Activated naive CD8-positive, alpha-beta T cell treated with anti-CD3 and anti-CD28 coated beads, Interleukin-2, amount 50 U/mL, for 16 hours (primary cell): ENCODE measurements at places on chromosomes 11 and 22.

DNA sequence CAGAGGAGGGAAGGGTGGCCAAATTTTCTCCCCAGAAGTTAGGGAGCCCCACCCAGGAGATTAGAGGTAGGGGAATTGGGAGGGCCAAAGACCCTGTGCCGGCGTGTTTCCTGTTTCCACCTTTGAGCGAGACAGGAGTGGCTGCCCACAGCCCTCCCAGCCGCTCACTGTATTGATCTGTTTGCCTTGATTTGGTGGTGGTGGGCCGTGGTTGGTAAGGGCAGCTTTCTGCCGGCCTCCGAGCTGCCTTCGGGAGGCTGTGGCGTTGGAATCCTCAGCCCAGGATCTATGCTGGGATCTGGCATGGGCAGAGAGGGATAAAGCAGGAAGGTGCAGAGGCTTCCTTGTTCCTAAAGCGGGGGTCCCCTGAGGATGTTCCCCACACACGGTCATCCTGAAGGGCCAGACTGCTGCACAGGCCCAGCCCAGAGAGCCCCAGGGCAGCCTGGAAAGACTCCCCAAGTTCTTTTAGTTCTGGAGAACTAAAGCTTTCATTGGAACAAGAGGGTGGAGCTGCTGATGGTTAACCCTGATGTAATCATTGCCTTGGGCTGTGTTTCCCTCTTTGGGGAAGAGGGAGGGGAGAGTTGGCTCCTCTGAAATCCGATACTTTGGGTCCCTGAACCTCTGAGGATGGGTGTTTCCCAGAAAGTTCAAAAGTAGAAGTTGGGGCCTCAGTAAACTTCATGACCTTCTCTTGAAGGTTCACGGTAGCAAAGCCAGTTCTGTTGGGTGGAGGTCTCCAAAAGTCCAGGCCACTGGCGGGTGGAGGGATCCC is 7.2 kb downstream of the FAM83F start:
- DNase-seq, result no peak

DNA sequence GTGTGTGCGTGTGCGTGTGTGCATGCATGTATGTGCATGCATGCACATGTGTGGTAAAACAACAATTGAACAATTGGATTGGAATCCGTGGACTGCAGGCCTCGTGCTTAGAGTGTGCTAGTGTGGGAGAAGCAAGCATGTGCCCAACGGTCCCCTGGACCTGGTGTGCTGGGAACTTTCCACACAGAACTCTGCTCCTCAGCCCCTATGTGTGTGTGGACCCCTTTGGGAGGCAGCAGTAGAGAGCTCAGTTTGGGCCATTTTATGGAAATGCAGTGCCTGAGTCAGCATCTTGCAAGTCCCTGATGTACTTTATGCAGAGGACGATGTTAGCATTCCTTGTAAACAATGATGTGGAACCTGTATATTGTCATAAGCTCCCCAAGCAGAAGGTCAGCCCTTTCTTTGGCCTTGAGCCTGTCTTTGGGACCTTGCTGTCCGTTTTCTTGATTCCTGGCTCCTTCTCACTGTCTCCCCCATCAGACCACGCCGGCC is 167.3 kb downstream of the TBC1D22A start:
- no peak for DNase-seq

GRCh38 chr22:31212783-31213629 is 908 bp downstream of the LIMK2 start:
- DNase-seq, result no peak

- DNase-seq, result no peak
These were observed 63.8 kb upstream of the RRAS2 start for GRCh38 chr11:14422814-14423182.

GRCh38 chr22:33656808-33657628 is 263.3 kb downstream of the LARGE1 start:
- no peak for DNase-seq

DNA sequence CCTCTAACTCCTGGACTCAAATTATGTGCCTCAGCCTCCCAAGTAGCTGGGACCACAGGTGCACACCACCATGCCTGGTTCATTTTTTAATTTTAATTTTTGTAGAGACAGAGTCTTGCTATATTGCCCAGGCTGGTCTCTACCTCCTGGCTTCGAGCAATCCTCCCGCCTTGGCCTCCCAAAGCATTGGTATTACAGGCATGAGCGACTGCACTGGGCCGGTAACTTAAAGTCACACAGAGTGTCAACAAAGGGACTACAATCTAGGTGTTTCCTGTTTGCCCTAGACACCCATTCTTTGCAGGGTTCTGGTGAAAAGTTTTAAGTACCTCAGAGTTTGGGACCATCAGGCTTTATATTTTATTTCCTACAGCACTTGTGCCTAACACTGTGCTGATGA is 8.4 kb downstream of the UVRAG start:
- DNase-seq, result no peak
